ENCODE measurements at places on chromosomes 4 and X. TPM values are rescaled to one million over a fixed set of nuclear protein-coding genes. Genes with fewer than 3 reads are reported as not detected.

- no peak for DNase-seq
Observed at GRCh38 chr4:154416190-154416547, 75.4 kb downstream of the DCHS2 start.

GRCh38 chr4:5399790-5400421 lies 308.5 kb downstream of the EVC2 start:
- DNase-seq = peak; percentile 15

The MORF4L2 gene
- total RNA-seq = 427 TPM

DNA sequence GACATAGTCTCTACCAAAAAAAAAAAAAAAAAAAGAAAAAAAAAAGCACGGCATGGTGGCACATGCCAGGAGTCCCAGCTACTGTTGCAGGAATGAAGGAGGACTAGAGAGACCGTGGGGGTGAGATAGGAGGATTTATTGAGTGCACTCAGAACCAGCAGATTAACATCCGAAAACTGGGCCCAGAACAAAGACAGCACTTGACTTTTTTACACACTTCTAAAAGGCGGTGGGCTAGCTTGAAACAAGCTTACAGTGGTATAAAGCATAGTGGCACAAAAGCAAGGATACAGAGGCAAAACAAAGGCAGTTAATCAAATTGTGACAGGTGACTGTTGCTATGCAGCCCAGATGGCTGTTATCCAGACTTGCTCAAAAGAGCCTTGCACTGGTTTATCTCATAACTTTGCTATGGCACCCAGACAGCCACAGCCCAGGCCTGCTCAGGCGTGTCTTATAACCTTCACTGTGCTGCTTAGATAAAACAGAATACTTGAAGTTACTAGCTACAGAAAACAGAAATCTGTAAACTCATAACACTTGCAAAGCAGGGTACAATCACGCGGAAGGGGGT lies 9.9 kb upstream of the PI4K2B start:
- peak; percentile 44 for DNase-seq

GRCh38 chrX:151703487-151703886 lies 8.2 kb downstream of the PRRG3 start:
- DNase-seq = no peak

- DNase-seq = peak; percentile 29
Observed at GRCh38 chr4:8260656-8261111, 8.9 kb upstream of the HTRA3 start.

DNA sequence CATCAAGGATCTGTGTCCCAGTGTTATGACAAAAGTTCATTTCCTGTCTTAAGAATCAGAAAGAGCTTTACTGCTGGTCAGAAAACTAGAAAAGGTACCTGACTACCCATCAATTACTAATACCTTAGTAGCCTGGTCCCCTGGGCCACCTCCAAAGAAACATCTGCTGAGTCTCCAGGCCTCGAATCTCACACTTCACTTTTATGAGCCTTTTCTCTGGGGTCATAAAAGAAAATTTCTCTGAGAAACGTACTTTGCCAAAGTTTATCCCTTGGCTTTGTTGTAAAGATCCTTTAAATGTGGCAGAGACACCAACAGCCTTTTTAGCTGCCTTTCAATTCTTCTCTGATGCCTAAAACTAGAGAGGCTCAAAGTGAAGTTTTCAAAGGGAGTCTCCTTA lies 17.8 kb downstream of the GUCY1A1 start:
- DNase-seq = no peak

- no peak for DNase-seq
Observed at GRCh38 chr4:8741513-8742226, 130.0 kb downstream of the HMX1 start.

GRCh38 chr4:56186808-56187523 lies 200.3 kb downstream of the AASDH start:
- no peak for DNase-seq

The DGKK gene
- not detected for total RNA-seq

The MCTS1 gene
- 61.9 TPM for total RNA-seq

GRCh38 chr4:147683188-147683591 lies 773 bp downstream of the PRMT9 start:
- peak; percentile 2 for DNase-seq

The XAGE1A gene
- total RNA-seq = 1.0 TPM

DNA sequence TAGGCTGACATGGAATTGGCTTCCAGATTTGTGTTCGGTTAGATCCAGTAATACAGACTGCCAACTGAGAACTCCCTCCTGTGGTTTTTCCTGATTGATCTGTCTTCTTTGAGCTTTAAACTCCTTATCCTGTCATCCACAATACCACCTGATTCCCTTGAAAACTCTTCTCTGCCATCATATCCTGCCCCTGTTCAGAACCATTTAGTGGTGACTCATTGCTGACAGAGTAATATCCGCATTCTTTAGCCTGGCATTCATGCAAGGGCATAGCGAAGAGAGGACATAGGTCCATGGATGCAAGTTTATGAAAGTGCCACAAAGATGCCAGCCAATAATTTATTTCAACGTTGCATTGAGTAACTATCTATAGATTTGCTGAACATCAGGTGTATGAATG lies 76.6 kb downstream of the ITIH6 start:
- DNase-seq = peak; percentile 79

The DUSP21 gene
- total RNA-seq = not detected

The SATL1 gene
- not detected for total RNA-seq

The NWD2 gene
- not detected for total RNA-seq

- no peak for DNase-seq
Observed at GRCh38 chr4:40656201-40656863, 26.7 kb upstream of the RBM47 start.

- DNase-seq = peak; percentile 52
Observed at GRCh38 chrX:43559644-43560043, 96.5 kb upstream of the MAOA start.

The MBNL3 gene
- 0.17 TPM for total RNA-seq

The HHIP gene
- total RNA-seq = 0.19 TPM

The HDX gene
- total RNA-seq = 9.0 TPM

DNA sequence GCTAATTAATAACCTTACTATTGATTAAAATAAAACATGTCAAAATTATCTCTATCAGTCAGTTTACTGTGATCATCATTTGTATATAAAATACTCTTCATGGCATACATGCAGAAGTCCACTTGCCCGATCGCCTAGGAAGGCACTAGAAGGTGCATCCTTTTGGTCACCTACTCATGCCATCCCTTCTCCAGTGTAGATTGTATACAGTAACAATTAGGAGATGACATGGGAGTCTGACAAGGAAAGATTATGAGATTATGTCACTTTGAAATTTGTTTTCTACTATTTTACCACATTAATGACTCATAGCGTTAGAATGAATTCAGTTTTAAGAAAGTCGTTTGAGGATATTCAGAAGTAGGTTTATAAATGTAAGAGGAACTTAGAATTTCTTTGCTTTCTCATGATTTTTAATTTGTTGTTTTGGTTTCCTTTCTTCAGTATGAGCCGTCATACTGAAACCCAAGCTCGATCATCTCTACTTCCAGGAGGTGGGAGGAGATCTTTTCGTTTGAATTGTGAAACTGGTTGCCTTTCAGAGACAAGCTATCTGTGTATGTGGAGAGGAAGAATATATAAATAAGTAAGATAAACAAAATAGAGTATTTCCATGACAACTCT lies 51.1 kb upstream of the UNC5C start:
- no peak for DNase-seq

The UGT2A1 gene
- total RNA-seq = not detected

DNA sequence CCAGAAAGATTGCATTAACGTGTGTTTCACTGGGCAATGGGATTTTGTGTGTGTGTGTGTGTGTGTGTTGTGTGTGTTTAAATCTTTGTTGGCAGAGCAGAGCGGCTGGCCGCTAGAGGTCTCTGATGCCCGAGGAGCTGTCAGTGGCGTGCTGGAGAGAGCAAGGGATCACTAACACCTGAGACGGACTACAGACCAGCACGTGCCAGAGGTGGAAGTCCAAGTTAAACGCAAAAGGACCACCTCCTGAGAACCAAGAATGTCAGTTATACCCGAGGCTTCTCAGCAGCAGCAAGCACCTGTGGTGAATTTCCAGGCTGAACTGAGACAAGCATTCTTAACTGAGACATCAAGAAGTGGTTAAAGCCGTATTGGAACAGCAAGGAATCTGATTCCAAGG lies 9.0 kb upstream of the SLC25A14 start:
- peak; percentile 7 for DNase-seq

- no peak for DNase-seq
Observed at GRCh38 chrX:129093706-129094105, 429.6 kb downstream of the SMARCA1 start.

GRCh38 chrX:55716937-55717336 lies 612 bp upstream of the RRAGB start:
- DNase-seq = no peak
